Dermis microvascular lymphatic vessel endothelial cell (primary cell): ENCODE measurements at places on chromosomes 12 and 14. TPM values are rescaled to one million over a fixed set of nuclear protein-coding genes. Genes with fewer than 3 reads are reported as not detected.

DNA sequence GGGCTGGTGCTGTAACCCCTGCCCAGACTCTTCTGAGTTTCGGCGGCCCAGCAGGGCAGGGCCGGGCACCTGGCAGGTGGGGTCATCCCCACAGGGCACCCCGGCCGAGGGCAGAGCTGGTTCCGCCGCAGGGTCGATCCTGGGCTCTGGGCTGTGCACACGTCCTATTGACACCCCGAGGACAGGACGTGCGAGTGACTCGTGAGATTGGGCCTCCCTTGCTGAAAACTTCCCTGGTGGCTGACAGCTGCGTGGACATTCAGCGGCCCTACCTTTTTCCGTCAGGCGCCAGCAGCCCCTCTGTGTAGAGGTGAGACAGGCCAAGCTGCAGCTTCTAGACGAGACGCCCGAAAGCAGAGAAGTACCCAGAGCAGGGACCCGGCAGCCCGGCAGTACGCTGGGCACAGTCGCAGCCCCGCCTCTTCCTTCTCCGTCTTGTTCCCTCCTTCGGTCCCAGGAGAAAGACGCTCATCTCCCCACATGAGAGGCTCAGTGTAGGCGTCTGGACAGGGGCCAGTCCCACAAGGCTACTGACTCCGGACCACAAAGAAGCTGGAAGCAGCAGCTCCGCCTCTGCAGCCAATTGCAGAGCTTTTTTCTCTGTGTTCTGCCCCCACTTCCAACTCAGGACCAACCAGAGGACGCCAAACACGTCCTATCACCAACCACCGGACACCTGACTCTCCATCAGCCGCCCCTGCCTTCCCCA, at the start of gene LRCOL1:
LRCOL1 (minus strand) TSS at position 532 of the 709 bp plus-strand sequence. CDS start 4,331 bp downstream, outside the sequence.
- DNase-seq, result peak; percentile 36

- no peak for DNase-seq
Observed at GRCh38 chr12:38116968-38117367, 199.6 kb upstream of the ALG10B start.

DNA sequence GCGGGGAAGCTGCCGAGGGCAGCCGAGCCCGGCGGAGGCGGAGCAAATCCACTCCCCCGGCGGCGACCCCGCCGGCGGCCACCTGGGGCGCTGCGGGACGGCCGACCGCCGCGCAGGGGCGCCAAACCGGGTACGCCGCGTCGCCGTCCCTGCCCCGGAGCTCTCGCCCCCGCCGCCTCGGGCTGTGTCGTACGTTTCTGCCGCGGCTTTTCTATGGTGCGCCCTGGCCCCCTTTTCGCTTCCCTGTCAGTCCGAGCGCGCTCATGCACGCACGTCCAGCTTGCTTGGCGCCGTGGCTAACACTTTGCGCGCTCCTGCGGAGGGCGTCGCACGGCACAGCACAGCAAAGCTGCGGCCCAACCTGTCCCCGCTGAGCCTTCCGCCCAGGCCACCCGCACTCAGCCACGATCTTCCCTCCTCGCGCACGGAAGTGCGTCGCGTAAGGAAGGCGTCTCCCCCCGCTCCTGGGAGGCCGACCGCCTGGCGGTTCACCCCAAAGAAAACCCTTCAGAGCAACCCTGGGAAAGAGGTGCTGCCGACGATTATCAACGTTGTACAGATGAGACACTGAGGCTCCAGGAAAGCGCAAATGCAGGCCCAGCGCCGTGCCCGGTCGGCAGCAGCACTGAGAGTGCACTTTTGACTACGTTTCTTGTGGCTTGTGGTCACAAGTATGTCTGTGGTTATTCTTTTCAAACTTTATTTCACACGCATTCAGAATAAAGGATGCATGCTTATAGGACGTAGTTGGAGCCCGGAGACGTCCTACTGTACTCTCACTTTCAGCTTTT, at the start of gene HECTD1:
HECTD1 (minus strand) TSS at position 39 of the 791 bp plus-strand sequence. CDS start 1,857 bp downstream, outside the sequence.
- peak; percentile 70 for DNase-seq

DNA sequence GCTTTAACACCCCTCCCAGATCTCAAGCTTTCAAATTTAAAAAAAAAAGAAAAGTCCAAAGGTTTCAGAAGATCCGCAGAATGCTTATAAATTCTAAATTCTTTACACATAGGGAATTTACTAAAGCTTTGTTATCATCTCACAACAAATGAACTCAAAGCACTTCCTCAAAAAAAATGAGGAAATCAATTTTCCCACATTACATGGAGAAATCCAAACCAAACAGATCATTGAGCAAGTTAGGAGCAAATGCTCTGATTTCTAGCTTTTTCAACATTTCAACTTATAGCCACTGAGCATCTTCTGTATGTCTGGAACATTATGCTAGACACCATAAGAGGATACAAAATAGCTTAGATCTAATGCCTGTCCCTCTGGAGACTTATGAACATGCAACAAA, 161.0 kb downstream of the CEP128 start:
- no peak for DNase-seq

LBHD2 gene
- not detected in 2 replicates for total RNA-seq
